ENCODE measurements at places on chromosomes 11 and 22. TPM values are rescaled to one million over a fixed set of nuclear protein-coding genes. Genes with fewer than 3 reads are reported as not detected.

MS4A6A gene
- not detected for total RNA-seq

ASCL2 gene
- total RNA-seq, result 0.87 TPM

VWCE gene
- total RNA-seq, result 0.04 TPM

GVQW3 gene
- total RNA-seq, result 0.38 TPM

C11orf91 gene
- not detected for total RNA-seq

KLHL22 gene
- 15.9 TPM for total RNA-seq

PMM1 gene
- total RNA-seq, result 66.9 TPM

Data from hair follicular keratinocyte (primary cell).